Peyer's patch (tissue), 4 donors: ENCODE measurements at places on chromosomes 13 and 19. TPM values are rescaled to one million over a fixed set of nuclear protein-coding genes. Genes with fewer than 3 reads are reported as not detected.
A peak's percentile ranks its signal among the peaks of the same experiment; 100 is the strongest.

The EPS8L1 gene
- total RNA-seq, result 18.3 TPM

The ANO8 gene
- 18.2 TPM for total RNA-seq

The ZNF534 gene
- total RNA-seq, result not detected

The RNF113B gene
- total RNA-seq, result not detected

The MCEMP1 gene
- not detected for total RNA-seq

The CACNG7 gene
- total RNA-seq, result not detected

The HIF3A gene
- 67.8 TPM for total RNA-seq

The UCHL3 gene
- total RNA-seq, result 16.9 TPM

DNA sequence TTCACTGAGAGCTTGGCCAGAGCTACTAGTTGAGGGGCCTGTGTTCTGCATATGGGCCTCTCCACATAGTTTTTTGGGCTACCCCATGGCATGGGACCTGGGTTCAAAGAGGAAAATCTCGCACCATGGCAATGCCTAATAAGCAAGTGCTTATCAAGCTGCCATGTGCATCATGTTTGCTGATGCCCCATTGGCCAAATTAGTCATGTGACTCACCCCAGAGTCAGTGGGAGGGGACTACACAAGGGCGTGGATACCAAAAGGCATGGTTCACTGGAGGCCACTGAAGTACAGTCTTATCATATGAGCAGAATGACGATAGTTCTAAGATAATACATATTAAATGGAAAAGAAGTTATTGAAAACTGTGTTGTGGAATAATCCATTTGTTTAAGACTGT lies 214.8 kb downstream of the LMO7 start:
- no peak for DNase-seq

GRCh38 chr13:75797719-75798118 lies 161.6 kb downstream of the LMO7 start:
- DNase-seq, result no peak

GRCh38 chr13:39913339-39913738 lies 257.9 kb downstream of the COG6 start:
- DNase-seq, result no peak

DNA sequence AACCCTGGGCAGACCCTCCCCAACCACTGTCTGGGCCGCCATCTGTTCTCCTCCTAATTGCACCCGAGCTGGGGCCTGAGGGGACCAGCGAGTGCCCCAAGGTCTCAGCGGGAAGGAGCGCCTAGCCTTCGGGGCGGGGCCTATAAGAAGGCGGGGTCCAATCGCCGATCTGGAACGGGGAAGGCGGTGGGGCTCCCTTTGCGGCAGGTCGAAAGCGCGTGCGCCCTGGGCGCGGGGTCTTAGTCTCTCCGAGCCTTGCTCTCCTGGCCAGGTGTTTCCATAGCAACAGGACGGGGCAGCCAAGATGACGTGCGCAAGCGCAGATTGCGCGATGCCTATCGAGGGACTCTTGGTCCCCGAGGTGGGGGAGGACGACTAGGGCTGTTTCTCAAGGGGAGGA lies 2.8 kb downstream of the MAST1 start:
- DNase-seq, result no peak

DNA sequence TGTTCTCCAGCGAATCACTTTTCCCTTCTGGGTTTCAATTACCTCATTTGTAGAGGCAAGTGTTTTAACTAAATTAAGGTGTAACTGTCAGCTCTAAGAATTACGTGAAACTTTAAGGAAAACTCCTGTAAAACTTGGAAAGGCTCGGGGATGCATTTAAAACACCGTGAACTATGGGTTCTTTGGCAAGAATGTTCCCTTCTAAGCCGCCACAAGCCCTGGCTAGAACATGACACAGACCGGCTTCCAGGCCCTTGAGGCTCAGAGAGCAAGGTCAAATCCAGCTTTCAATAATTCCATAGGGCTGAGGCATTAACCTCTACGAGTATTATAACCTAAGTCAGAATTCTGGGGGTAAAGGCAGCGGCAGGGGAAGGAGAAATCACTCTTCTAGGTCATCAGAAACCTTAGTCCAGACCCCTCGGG lies 685 bp downstream of the VWA8 start:
- DNase-seq, result peak; percentile 48

DNA sequence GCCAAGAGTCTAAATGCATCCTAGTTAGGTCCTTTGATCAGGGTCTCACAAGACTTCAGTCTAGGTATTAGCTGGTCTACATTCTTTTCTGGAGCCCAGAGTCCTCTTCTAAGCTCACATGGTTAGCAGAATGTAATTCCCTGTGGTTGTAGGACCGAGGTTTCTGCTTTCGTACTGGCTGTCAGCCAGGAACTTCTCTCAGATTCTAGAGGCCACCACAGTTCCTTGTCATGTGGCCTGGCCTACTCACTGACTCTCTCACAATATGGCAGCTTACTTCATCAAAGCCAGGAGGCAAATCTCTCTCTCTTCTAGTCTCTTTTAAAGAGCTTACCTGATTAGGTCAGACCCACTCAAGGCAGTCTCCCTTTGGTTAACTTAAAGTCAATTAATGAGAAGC lies 82.9 kb downstream of the POU4F1 start:
- no peak for DNase-seq

GRCh38 chr13:20977394-20977793 lies 74.8 kb upstream of the XPO4 start:
- DNase-seq, result no peak

- no peak for DNase-seq
These were observed 16.0 kb downstream of the IZUMO4 start for GRCh38 chr19:2112516-2113320.

DNA sequence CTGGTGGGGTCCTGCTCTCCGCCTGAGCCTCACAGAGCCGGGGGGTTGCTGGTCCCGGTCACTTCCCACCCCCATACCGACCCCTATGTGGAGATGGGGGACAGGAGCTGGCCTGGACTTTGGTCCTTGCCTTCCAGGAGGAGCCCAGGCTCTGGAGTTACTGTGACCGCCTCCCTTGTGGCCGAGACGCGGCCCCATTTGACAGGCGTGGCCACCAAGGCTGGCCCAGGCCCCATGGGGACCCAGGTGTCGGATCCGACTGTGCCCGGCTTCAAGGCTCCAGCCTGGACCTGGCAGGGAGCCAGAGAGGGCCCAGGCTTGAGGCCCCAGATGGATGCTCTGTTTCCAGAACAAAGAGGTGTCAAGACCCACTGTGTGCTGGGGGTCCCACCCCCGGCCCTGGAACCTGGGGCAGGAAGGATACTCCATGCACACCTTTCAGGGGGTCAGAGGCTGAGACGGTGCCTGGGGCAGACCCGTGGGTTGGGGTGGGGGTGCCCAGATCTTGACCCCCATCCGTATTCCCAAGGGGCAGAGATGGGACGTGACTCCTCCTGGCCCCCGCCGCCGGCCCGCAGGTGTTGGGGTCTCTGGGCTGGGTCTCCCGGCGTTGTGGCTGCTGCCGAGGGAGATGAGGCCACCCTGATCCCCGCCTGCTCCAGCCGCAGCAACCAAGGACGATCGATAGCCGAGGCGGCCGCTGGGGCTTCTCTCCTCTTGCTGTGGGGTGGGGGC lies 47.8 kb upstream of the TCF3 start:
- DNase-seq, result no peak

- no peak for DNase-seq
These were observed 1130.4 kb upstream of the SLC10A2 start for GRCh38 chr13:104196611-104197010.

- DNase-seq, result no peak
These were observed 88.3 kb upstream of the PCDH9 start for GRCh38 chr13:67318398-67318797.

- no peak for DNase-seq
These were observed 51.5 kb downstream of the GAS6 start for GRCh38 chr13:113812178-113813040.

DNA sequence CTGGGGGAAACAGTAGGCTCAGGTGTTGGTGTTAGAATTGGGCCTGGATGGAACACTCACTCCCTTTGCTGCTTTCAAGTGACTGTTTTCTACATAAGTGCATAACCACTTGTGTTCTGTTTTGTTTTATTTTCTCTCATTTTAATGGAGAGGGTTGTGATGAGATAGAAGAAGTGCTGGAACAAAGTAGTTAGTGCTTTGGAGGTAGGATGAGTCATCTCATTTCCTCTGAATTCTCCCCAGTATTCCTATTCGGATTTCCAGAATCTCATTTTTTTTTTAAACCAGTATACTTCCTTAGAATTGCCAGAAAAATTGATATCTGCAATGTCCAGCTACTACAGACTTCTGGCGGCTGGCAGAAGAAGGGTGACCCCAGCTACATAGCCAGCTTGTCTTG lies 575.9 kb downstream of the MYO16 start:
- no peak for DNase-seq

- no peak for DNase-seq
These were observed 19.8 kb downstream of the RBM26 start for GRCh38 chr13:79386125-79386826.

GRCh38 chr19:43581467-43581866 lies 5.9 kb downstream of the PINLYP start:
- no peak for DNase-seq

GRCh38 chr13:97700306-97700848 lies 253.1 kb upstream of the IPO5 start:
- DNase-seq, result no peak

- no peak for DNase-seq
These were observed 9.1 kb downstream of the PROZ start for GRCh38 chr13:113167575-113167974.

GRCh38 chr13:39600766-39601165 lies 2.2 kb downstream of the LHFPL6 start:
- DNase-seq, result no peak

- no peak for DNase-seq
These were observed 23.0 kb upstream of the PLPP2 start for GRCh38 chr19:313988-314815.

DNA sequence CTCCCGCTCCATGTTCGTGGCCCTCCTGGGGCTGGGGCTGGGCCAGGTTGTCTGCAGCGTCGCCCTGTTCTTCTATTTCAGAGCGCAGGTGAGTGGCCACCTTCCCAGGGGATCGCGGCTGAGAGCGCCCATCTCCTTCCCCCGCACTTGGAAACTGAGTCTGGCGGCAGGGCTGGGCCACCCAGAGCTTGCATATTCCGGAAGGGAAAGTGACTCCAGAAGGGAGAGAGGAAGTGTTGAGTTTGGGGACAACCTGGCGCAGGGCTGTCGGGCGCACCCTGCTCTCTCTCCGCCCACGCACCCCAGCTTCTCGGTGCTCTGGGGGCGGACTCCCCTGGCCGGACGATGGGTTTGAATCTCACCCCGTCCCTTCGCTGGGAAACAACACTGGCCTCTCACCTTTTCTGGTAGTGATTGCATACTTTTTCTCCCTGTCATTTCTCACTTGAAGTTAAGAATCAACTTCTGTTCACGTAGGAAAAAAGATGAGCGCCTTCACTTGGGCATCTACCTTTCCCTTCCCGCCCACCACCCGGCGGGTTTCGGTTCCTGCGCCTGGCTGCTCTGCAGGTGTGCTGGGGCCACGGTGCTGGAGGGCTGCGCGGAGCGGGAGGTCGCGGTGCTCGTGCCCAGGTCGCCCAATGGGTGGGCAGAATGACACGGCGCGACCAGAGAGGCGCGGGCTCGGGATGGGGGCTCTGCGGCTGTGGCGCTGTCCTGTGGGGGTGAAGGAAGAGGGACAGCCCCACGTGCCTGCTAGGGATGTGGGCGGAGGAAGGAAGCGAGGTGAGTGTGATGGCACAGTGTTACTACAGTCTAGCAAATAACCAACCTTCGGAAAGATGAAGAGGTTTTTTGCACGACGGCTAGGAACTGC lies 721 bp downstream of the TNFSF11 start:
- DNase-seq, result peak; percentile 59

- DNase-seq, result no peak
These were observed 131.2 kb downstream of the RXFP2 start for GRCh38 chr13:31870511-31870910.

DNA sequence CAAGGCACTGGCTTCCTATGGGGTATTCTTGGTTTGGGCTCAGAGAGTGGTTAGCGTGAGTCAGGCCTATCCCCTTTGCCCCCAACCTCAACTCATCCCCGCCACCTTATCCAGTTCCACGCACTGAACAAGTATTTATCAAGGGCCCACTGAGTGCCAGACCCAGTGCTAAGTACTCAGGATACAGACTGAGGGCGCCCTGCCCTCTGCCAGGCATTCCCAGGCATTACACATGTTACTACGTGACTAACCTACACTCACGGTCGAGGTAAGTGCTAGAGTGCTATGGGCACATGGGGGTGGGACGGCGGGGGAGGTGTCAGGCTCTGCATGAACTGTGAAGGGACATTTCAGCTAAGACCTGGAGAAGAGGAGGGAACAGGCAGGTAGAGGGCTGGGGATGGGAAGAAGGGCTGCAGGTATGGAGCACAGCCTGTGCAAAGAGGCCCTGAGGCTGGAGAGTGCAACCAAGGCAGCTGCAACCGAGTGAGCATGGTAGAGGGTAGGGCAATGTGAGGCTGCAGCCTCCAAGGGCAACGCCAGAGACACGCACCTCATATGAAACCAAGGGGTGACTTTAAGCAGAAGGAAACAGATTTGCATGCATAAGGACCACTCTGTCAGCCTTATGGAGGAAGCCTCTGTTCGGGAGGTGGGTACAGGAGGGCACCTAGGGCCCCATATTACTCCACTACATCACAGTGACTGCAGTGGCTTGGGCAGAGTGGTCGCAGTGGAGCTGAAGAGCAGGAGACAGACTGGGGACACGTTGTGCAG lies 22.5 kb downstream of the DHRS12 start:
- DNase-seq, result no peak

DNA sequence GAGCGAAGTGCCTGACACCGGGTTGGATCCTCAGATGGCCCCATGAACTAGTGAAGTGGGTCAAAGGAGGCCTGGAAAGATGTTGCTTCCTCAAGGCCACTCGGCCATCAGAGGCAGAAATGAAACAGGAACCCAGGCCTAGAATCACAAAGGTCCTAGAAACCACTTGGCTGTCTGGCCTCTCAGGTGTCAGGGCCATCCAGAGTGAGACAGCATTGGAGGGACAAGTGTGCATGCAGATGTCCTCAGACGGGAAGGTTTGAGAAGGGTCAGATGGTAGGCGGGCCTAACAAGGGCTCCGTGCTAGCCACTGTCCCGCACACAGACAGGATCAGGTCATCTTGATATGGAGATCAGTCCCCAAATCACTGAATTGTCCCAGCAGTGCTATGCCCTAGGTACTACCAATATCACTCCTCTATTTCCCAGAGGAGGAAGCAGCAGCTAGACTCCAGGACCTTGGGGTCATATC lies 14.3 kb downstream of the CCDC97 start:
- no peak for DNase-seq

DNA sequence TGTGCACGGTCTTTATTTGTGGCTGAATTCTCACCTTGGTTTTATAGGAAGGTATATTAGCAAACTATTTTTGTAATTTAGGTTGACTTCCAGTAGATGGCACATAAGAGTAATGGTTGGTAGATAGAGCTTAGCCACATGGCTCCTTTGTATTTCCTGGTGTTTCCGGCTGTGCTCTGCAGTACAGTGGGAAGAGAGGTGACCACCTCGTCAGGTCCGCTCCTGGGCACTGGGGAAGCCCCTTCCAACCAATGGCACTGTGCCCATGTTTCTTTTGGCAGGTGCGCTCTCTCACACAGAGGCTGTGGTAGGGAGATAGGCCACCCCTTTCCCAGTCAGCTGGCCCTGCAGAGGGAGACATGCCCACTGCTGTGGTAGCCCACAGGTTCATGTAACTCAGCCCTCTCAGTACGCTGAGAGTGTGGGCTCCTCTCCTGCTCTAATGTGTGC lies 74.3 kb upstream of the ATP12A start:
- no peak for DNase-seq
